Activated CD4-positive, alpha-beta T cell treated with anti-CD3 and anti-CD28 coated beads, Interleukin-2, Interleukin-4, amounts not matched to agents 100 ng/mL and 50 ng/mL, durations not matched to agents 16 hours and 8 hours (primary cell): ENCODE measurements at places on chromosomes 4 and X.

GRCh38 chrX:105753411-105753810 lies 68.9 kb upstream of the NRK start:
- DNase-seq = no peak

GRCh38 chrX:139297638-139298037 lies 232.9 kb upstream of the F9 start:
- DNase-seq = no peak

GRCh38 chrX:56793112-56793430 lies 64.0 kb downstream of the NBDY start:
- DNase-seq = no peak

DNA sequence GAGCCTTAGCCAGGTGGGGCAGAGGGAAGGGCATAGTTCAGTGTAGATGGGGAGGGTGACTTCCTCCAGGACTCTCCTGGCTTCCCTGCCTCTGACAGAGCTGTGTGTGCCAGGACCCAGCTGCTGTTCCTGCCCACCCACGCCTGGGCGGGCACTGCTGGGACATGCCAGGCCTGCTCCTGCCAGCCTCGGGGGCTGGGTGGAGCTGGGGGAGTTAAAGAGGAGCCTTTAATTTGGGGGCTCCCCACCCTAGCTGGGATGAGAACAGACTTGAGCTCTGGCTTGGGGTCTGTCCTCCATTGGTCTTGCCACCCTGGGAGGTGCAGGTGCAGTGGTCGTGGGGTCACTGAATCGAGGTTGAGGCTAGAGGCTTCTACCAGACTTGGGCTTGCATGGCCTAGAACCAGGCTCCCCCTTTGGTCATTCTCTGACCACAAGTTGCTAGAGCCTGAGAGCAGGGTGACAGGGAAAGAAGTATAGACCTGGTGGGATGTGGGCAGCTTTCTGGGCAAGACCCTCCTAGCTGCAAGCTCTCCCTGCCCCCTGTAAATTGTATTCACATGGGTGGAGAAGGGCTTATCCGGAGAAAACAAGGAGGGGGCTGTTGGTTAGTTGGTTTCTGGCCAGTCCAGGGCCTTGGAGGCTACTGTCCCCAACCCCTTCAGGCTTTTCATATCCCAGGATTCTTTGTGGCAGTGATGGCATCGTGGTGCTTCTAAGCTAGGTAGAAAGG lies 5.7 kb downstream of the EFNB1 start:
- DNase-seq = no peak

GRCh38 chr4:69874507-69874906 lies 14.6 kb upstream of the SULT1E1 start:
- DNase-seq = no peak

GRCh38 chr4:137601934-137602333 lies 69.6 kb upstream of the PCDH18 start:
- no peak for DNase-seq

DNA sequence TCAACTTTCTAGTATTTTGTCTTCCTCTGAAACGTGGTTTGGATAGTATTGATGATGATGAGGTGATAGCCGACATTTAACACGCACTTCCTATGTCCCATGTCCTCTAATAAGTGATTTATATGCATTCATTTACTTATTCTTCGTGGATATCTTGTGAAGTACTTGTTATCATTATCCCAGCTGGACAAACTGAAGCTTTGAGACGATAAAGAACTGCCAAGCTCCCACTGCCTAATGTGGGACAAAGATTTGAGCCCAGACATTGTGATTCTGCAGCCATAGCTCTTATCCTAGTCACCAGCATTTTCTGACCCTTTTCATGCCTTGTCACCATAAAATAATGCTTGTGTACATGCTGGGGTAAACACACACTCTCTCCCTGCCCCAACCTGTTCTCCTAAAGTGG lies 92.5 kb downstream of the RAPGEF2 start:
- no peak for DNase-seq

GRCh38 chr4:84966382-84967242 lies at the start of gene WDFY3:
Gene WDFY3, minus strand, starts transcription at chr4:84966690. Its CDS starts 106,099 bp downstream, at chr4:84860591.
- DNase-seq = peak; percentile 11

DNA sequence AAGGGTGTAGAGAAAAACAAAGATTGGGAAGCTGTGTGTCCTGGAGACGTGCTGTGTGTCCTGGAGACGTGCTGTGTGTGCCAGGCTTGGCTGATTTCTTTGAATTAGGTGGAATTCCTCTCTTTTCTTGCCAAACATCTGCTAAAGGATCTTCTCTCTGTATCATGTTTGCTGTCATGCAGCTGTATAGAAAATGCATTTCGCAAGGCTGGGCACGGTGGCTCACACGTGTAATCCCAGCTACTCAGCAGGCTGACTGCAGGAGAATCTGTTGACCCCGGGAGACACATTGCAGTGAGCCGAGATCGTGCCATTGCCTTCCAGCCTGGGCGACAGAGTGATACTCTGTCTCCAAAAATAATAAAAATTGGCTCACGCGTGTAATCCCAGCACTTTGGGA lies 187.0 kb downstream of the CRLF2 start:
- DNase-seq = no peak

DNA sequence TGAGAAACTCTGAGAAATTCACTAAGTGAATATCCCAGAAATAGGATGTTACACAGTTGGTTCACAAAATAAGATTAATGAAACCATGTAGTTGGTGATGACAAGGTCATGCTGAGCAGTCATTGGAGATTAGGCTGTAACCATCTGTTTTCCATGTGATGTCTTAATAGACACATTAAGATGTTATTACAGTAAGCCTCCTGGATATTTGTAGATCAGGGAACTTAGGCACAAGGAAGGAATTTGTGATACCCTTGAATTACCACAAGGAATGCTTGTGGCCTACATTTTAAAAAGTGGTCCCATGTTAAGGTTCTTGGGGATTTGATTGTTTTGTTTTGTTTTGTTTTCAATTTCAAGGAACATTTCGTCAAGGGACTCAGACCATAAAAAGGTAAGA lies 185.6 kb upstream of the BANK1 start:
- no peak for DNase-seq

DNA sequence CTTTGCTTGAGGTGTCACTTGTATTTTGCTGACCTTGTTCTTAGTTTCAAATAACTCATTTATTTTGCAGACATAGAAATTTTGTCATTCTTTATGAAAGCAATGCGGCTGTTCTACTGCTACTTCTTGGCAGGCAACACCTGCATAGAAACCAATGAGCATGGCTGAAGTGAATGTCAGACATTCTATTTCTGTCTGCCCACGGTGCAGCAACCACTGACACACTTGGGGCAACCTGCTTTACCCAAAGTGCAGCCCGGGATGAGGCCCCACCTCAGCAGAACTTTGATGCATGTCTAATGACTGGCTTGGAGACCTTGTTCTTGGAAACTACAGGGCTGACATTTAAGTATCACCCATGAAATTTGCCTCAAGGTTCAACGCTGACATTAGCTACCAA lies 93.6 kb downstream of the RBM47 start:
- no peak for DNase-seq

- DNase-seq = no peak
Measured at GRCh38 chrX:68369559-68369958, 63.7 kb downstream of the OPHN1 start.

- DNase-seq = no peak
Measured at GRCh38 chr4:182404376-182404775, 161.2 kb downstream of the TENM3 start.

DNA sequence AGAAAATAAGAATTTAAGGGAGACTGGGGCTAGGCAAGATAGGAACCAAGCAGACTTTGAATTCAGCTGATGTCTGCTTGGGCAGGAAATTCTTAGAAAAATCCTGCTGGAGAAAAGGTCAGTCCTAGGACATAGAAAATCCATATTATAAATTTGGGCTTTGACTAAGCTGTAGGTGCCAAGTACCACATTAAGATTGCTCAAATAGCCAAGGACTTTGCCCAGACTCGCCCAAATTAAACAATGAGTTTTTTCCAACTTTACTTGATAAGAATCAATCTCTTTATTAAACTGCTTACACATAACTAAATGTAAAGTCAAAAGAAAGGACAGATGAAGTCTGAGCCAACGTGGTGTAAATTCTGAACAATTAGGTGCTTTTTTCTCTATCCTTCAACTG lies 95.4 kb downstream of the FUNDC1 start:
- DNase-seq = no peak

DNA sequence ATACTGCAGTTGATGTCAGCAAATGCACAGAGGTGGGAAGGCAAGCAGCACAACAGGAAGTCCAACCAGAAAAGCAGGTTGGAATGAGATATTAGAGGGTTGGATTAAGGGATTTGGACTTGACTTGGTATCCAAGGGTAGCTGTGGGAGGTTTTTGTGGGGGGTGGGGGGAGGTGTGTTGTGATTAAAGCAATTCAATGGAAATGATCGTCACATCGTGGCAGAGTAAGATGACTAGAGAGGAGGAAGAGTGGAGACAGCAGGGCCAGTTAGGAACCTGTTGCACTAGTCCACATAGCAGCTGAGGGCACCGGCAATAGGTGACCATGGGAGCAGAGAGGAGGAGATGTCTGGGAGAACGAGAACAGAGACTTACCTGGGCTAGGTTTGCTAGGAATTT lies 2.4 kb downstream of the SLC25A43 start:
- no peak for DNase-seq

GRCh38 chr4:37758226-37758625 lies 68.3 kb upstream of the PGM2 start:
- peak; percentile 43 for DNase-seq

DNA sequence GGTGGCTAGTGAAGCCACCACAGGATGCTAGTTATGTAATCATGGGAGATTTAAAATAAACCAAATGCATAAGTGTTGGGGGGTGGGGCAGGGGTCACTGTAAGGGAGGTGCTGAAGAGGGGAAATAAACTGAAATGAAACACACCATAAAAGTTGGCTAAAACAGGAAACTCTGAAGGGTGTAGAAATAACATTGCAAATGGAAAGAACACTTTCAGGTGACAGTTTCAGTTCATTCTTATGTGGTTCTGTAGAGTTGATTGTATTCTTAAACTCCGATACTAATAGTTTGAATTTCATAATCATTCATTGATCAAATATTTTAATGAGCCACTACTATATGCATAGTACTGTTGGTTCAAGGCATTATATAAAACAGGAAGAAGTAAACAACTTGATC lies 80.1 kb downstream of the HDAC8 start:
- no peak for DNase-seq

- no peak for DNase-seq
Measured at GRCh38 chr4:91621446-91621845, 682.3 kb upstream of the GRID2 start.

DNA sequence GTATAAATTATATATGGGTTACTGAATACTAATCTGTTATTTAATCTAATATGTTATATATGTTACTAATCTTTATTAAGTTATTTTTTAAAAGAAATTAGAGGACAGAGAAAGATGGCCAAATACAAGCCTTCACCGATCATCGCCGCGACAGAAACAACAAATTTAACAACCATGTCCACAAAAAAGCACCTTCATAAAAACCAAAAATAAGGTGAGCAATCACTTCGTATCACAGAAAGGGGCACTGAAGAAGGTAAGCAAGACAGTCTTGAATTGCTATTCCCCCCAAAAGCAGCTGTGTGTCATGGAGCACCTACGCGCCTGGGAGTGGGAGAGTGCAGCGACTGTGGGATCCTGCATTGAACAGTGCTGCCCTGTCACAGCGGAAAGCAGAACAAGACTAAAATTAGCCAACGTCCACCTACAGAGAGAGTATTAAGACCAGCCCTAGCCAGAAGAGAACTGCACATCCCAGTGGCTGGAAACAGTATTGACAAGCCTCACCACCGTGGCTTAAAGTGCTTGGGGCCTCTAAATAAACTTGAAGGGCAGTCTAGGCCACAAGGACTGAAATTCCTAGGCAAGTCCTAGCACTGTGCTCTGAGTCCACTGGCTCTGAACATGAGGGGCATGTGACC lies 38.5 kb downstream of the LRBA start:
- DNase-seq = no peak
